ENCODE measurements at places on chromosomes 3 and 15. TPM values are rescaled to one million over a fixed set of nuclear protein-coding genes. Genes with fewer than 3 reads are reported as not detected.
A peak's percentile ranks its signal among the peaks of the same experiment; 100 is the strongest.

GRCh38 chr15:52518487-52519371 is 10.0 kb downstream of the MYO5A start:
- no peaks in the 10 kb centered on the region for H3K36me3 ChIP-seq
- peaks cover 16% of the 10 kb centered on the region for H3K4me1 ChIP-seq
- H3K4me3 ChIP-seq, result no peak overlapping the region
- no peaks in the 10 kb centered on the region for H3K27me3 ChIP-seq
- no peak for DNase-seq
- H3K27ac ChIP-seq, result no peak overlapping the region

DNA sequence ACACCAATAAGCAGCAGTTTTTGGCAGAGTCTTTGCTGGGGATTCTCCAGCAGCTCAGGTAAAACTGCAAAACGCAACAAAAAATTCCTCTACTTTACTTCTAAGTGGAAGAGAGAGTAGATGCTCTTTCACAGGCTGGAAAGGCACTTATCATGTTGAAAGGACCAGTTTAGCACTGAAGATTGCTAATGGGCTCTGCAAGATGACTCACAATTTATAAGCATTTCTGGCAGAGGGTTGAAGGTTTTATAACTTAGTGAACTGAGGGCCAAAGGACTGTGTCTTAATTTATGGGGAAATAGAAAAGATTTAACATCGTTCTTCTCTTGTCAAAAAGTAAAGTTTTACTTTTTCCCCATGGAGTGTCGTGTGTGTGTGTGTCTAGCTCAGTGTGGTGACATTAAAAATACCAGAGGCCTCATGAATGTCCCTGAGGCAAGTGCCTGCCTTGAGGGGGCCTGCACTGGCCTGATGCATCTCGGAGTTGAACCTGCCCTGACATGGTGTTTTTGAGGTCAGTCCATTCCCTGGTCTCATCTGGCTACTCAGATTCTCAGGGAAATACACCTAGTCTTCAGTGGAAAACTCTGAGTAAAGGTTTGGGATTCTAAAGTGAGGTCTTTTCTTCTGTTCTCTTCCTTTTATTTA is 1092.0 kb downstream of the NAALADL2 start:
- H3K4me3 ChIP-seq, result no peak overlapping the region
- H3K4me1 ChIP-seq, result no peaks in the 10 kb centered on the region
- DNase-seq, result no peak
- H3K36me3 ChIP-seq, result no peaks in the 10 kb centered on the region
- no peaks in the 10 kb centered on the region for H3K27me3 ChIP-seq
- H3K27ac ChIP-seq, result no peak overlapping the region

- H3K27me3 ChIP-seq, result peaks cover 83% of the 10 kb centered on the region
- no peak for DNase-seq
- H3K36me3 ChIP-seq, result no peaks in the 10 kb centered on the region
- H3K4me3 ChIP-seq, result no peak overlapping the region
- no peak overlapping the region for H3K27ac ChIP-seq
Measured at GRCh38 chr15:80401456-80401855, 2.7 kb upstream of the ARNT2 start.

- H3K4me1 ChIP-seq, result peaks cover 6% of the 10 kb centered on the region
- no peak for DNase-seq
Measured at GRCh38 chr3:354432-354831, 157.9 kb downstream of the CHL1 start.

- H3K27me3 ChIP-seq, result no peaks in the 10 kb centered on the region
- peak overlapping the region; percentile 78 for H3K27ac ChIP-seq
- H3K4me3 ChIP-seq, result peak overlapping the region; percentile 37
- H3K4me1 ChIP-seq, result peaks cover 18% of the 10 kb centered on the region
- H3K36me3 ChIP-seq, result no peaks in the 10 kb centered on the region
Measured at GRCh38 chr15:97692301-97693015, 268.0 kb upstream of the ARRDC4 start.

The CPN2 gene
- total RNA-seq, result 2.4 TPM

- peaks cover 39% of the 10 kb centered on the region for H3K4me1 ChIP-seq
- no peaks in the 10 kb centered on the region for H3K27me3 ChIP-seq
- H3K36me3 ChIP-seq, result no peaks in the 10 kb centered on the region
- peak; percentile 69 for DNase-seq
- peak overlapping the region; percentile 1 for H3K27ac ChIP-seq
- H3K4me3 ChIP-seq, result no peak overlapping the region
Measured at GRCh38 chr3:122942937-122943827, 84.4 kb downstream of the SEMA5B start.

DNA sequence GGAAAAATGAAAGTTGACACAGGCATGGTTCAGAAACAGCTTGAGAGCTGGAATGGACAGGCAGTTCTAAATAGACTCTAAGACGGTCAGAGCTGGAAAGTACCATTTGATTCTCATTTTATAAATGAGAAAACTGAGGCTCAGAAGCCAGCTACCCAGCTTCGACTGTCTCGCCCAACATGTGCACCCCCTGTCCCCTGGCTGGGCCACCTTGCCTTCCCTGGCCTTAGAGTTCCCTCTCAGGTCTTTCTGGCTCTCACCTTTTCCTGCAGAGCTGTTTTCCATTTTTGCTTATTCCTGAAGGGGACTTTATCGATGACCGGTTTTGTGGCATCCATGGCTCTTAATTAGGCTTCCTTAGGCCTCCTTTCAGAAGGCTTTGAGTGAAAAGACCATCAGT is 17.3 kb upstream of the DOCK3 start:
- H3K27me3 ChIP-seq, result no peaks in the 10 kb centered on the region
- H3K4me3 ChIP-seq, result no peak overlapping the region
- no peak for DNase-seq
- H3K4me1 ChIP-seq, result peaks cover 4% of the 10 kb centered on the region

- H3K4me1 ChIP-seq, result peaks cover 25% of the 10 kb centered on the region
- no peak overlapping the region for H3K4me3 ChIP-seq
- H3K27ac ChIP-seq, result no peak overlapping the region
- no peak for DNase-seq
Measured at GRCh38 chr3:128343287-128344051, 123.2 kb downstream of the DNAJB8 start.

GRCh38 chr3:8343058-8343457 is 158.6 kb upstream of the LMCD1 start:
- no peaks in the 10 kb centered on the region for H3K4me1 ChIP-seq
- H3K27me3 ChIP-seq, result no peaks in the 10 kb centered on the region
- H3K36me3 ChIP-seq, result no peaks in the 10 kb centered on the region

The ROPN1 gene
- total RNA-seq, result not detected

DNA sequence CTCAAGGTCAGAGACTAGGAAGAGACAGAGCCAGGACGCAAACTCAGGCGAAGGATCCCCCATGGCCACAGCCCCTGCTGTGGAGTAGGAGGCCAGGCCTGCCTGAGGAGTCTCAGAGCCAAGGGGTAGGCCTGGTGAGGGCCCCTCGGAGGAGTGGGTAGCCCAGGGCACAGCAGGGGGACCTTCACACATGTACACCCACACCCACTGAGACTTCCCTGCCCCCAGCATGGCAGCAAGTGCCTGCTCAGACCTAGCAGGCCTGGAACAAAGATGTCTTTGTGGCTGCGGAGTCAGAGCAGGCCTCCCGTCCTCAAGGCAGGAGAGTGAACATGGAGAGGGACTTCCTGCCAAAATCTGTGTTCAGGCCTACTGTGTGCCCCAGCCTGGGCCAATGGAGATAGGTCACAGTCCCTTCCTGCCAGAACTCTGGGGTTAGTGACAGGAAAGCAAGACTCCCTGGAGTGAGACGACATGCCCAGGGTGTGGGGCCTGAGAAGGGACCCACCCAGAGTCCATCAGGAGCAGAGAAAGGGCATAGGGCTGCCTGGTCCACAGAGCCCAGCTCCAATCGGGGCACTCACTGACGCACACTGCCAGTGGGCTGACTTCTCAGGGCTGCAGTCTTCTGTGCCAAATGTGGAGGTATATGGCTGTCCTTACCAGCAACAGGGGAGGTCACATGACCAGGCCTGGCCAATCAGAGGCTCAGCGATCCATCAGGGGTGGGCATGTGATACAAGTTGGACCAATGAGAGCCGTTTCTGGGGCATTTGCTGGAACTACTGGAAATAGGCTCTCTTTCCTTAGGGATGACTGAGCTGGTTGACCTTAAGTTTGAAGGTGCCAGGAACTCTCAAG is 2.3 kb downstream of the GRIP2 start:
- peak overlapping the region; percentile 91 for H3K27ac ChIP-seq
- no peaks in the 10 kb centered on the region for H3K36me3 ChIP-seq

- no peaks in the 10 kb centered on the region for H3K4me1 ChIP-seq
- DNase-seq, result no peak
- no peak overlapping the region for H3K27ac ChIP-seq
- no peaks in the 10 kb centered on the region for H3K36me3 ChIP-seq
Measured at GRCh38 chr3:60933824-60934223, 317.4 kb downstream of the FHIT start.

- peaks cover 55% of the 10 kb centered on the region for H3K36me3 ChIP-seq
- no peak overlapping the region for H3K4me3 ChIP-seq
- H3K27ac ChIP-seq, result no peak overlapping the region
- DNase-seq, result no peak
Measured at GRCh38 chr3:138297876-138298275, 31.8 kb downstream of the NME9 start.

The PRSS50 gene
- 0.22 TPM for total RNA-seq

The GP9 gene
- total RNA-seq, result not detected

The ENTPD3 gene
- total RNA-seq, result 0.11 TPM

The EXD1 gene
- not detected for total RNA-seq

The SI gene
- not detected for total RNA-seq

The C3orf20 gene
- total RNA-seq, result not detected

- no peaks in the 10 kb centered on the region for H3K27me3 ChIP-seq
- H3K4me1 ChIP-seq, result no peaks in the 10 kb centered on the region
- no peak for DNase-seq
- no peak overlapping the region for H3K27ac ChIP-seq
- H3K36me3 ChIP-seq, result no peaks in the 10 kb centered on the region
Measured at GRCh38 chr3:1456781-1457311, 364.0 kb downstream of the CNTN6 start.

DNA sequence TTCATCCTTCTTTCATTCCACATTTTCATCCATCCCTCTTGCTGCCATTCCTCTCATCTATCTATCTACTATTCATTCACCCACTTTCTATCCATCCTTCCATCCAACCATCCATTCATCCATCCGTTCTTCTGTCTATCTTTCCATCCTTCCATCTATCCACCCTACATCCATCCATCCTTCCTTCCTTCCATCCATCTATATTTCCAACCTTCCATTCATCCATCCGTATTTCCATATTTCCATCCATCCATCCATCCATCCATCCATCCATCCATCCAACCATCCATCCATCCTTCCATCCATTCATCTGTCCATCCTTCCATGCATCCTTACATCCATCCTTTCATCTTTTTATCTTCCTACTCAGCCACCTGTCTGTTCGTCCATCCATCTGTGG is 14.0 kb downstream of the SLC6A20 start:
- H3K36me3 ChIP-seq, result no peaks in the 10 kb centered on the region
- H3K4me3 ChIP-seq, result no peak overlapping the region
- no peak for DNase-seq
- no peak overlapping the region for H3K27ac ChIP-seq

DNA sequence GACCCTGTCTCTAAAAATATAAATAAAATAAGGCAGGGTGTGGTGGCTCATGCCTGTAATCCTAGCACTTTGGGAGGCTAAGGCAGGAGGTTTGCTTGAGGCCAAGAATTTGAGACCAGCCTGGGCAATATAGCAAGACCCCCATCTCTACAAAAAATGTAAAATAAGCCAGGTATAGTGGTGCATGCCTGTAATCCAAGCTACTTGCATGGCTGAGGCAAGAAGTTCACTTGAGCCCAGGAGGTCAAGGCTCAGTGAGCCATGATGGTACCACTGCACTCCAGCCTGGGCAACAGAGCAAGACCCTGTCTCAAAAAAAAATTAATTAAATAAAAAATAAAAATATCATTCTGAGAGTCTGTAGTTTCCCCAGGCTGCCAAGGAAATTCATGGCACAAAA is 4.1 kb upstream of the JAGN1 start:
- no peak overlapping the region for H3K27ac ChIP-seq
- H3K27me3 ChIP-seq, result no peaks in the 10 kb centered on the region
- peaks cover 14% of the 10 kb centered on the region for H3K4me1 ChIP-seq
- no peak for DNase-seq
- H3K4me3 ChIP-seq, result no peak overlapping the region
- no peaks in the 10 kb centered on the region for H3K36me3 ChIP-seq

DNA sequence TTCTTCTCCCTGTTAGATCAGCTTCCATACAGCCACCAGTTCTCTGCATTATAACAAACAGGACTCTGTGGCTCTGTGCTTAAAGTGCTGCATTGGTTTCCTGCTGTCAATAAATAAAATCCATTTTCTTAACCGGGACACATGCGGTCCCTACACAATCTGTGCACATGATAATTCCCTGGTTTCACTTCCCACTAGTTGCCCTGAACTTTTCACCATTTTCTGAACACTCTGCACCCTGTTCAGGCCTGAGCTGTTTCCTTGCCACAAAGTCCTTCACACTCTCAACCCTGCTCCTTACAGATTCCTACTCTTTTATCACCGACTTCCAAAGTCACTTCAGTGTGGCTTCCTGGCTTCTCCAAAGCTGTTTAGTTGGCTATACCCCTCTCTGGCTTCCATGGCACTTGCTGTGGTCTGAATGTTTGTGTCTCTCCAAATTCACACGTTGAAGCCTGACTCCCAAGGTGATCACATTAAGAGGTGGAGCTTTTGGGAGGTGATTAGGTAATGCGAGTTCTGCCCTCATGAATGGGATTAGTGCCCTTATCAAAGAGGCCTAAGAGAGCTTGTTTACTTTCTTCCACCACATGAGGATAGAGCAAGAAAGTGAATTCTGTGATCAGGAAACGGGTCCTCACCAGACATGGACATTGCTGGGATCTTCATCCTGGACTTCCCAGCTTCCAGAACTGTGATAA is 233.4 kb downstream of the CHST2 start:
- no peaks in the 10 kb centered on the region for H3K27me3 ChIP-seq
- no peak overlapping the region for H3K27ac ChIP-seq
- no peaks in the 10 kb centered on the region for H3K4me1 ChIP-seq
- no peak for DNase-seq

- no peak for DNase-seq
- no peak overlapping the region for H3K27ac ChIP-seq
- H3K36me3 ChIP-seq, result no peaks in the 10 kb centered on the region
- peaks cover 13% of the 10 kb centered on the region for H3K27me3 ChIP-seq
Measured at GRCh38 chr3:34016925-34017587, 218.6 kb downstream of the PDCD6IP start.

The ISLR gene
- 12.7 TPM for total RNA-seq

- H3K27me3 ChIP-seq, result no peaks in the 10 kb centered on the region
- peak overlapping the region; percentile 79 for H3K4me3 ChIP-seq
- peak overlapping the region; percentile 86 for H3K27ac ChIP-seq
- H3K36me3 ChIP-seq, result no peaks in the 10 kb centered on the region
- peaks cover 34% of the 10 kb centered on the region for H3K4me1 ChIP-seq
Measured at GRCh38 chr3:97970956-97971620, 1.1 kb downstream of the RIOX2 start.

DNA sequence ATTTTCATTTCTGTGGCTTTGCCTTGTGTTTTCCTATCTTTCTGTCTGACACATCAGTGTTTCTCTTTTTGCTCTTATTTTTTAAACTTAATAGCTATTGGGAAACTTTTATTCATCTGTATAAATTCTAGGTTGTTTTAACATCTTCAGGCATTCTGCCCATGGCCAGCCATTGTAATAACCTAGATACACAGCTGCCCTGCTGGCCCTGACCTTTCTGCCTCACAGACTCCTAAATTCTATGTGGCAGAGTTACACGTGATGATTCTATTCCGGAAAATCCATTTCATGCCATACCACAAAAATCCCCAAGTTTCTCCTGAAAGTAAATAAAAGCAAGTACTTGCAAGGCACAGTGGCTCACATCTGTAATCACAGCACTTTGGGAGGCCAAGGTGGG is 150.1 kb downstream of the UACA start:
- no peaks in the 10 kb centered on the region for H3K4me1 ChIP-seq
- no peak for DNase-seq
- H3K36me3 ChIP-seq, result no peaks in the 10 kb centered on the region
- H3K27me3 ChIP-seq, result no peaks in the 10 kb centered on the region
- no peak overlapping the region for H3K27ac ChIP-seq

Data from left ventricle myocardium inferior (tissue), 1 donor.